CD4-positive, alpha-beta T cell treated with Interleukin-15 for 4 hours (primary cell): ENCODE measurements at places on chromosomes 1 and 21.

DNA sequence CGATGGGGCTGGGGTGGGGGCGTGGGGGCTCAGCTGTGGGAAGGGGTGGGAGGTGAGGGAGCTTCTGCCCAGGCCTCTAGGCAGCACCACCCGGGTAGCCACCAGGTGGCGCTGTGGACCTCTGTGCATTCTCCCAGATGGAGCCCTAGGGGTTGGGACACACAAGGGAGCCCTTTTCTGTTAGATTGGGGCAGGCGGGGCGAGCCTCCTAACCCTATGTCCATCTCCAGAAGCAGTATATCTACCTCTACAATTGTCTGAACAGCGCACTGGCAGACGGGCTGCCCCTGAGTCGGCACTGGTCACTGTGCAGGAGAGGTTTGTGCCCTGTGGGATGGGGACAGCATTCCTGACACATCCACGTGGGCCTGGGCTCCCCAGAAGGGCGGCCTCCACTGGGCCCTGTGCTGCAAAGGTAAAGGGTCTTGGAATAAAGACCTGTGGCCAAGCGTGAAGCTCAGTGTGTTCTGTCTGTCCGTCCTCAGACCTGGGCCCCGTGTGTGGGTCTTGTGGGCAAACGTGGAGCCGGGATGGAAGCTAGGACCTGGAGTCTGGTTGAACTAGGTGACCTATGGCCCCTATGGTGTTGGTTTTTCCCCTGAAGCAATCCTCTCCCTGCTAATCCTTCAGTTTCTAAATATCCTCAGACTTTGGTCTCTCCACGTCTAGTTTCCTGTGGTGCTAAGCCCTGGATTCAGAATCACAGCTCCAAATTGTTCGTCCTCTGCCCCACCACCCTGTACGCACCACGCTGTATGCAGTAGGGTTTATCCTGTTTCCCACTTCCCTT, 4.4 kb upstream of the LGR6 start:
- DNase-seq, result peak; percentile 71

GRCh38 chr1:245589316-245589715, 434.5 kb downstream of the KIF26B start:
- no peak for DNase-seq

- no peak for DNase-seq
Measured at GRCh38 chr1:116686723-116687352, 19.3 kb upstream of the IGSF3 start.

GRCh38 chr1:99106274-99106673, 101.6 kb upstream of the PLPPR5 start:
- no peak for DNase-seq

- no peak for DNase-seq
Measured at GRCh38 chr1:55578646-55579045, 363.5 kb upstream of the USP24 start.

- peak; percentile 90 for DNase-seq
Measured at GRCh38 chr1:161182214-161182613, 4.9 kb upstream of the B4GALT3 start.

- no peak for DNase-seq
Measured at GRCh38 chr1:203858055-203858454, 3.3 kb upstream of the SNRPE start.

GRCh38 chr1:93607814-93608186, 73.8 kb downstream of the BCAR3 start:
- no peak for DNase-seq

DNA sequence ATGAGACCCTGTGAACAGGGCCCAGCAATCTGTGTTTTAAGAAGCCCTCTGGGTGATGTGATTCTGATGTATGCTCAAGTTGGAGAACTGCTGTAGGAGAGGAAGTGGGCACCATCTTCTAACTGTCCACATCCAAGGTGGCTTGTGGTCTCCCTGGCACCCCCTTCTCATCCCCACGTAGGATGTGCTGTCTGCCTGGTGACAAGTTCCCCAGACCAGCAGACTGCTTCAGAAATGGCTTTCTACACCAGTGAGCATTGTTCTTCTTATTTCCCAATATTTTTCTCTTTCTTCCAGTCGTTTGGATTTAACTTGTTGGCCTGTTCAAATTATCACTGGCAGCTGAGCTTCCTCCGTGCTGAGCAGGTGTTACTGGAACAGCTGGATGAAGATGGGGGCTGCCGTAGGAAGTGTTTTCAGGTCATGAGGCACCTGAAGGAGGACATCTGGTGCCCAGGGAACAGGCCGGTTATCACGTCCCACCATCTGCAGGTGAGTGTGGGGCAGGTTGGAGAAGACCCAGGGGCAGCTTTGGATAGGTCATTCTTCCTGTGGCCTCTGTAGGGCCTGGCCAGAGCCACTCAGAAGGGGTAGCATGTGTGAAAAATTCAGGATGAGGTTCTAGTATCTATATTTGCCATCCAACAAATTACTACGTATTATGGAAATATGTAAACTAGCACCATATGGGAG, 16.8 kb downstream of the MAB21L3 start:
- no peak for DNase-seq

DNA sequence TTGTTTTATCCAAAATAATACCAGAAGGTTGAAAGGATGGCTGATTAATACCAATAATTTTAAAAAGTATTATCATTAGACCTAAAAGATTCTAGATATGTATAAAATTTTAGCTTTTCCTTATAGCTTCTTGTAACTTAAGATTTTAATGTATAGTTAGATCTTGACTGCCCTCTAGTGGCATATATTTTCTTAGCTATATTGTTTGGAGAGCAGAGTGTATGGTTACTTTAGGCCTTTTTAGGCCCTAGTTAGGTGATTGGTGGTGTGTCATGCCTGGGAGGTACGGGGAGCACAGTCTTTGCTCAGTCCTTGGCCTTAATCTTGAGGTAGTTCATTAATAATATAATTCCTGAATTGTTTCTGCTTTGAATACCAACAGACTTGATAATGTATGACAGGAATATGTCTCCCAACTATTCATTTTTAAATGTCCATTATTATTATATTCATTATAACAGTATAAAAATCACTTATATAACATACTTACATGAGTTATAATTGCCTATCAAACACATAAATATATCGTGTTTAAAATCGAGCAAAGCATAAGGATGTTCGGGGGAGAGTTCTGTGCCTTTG, 328.4 kb downstream of the ZP4 start:
- DNase-seq, result peak; percentile 61

DNA sequence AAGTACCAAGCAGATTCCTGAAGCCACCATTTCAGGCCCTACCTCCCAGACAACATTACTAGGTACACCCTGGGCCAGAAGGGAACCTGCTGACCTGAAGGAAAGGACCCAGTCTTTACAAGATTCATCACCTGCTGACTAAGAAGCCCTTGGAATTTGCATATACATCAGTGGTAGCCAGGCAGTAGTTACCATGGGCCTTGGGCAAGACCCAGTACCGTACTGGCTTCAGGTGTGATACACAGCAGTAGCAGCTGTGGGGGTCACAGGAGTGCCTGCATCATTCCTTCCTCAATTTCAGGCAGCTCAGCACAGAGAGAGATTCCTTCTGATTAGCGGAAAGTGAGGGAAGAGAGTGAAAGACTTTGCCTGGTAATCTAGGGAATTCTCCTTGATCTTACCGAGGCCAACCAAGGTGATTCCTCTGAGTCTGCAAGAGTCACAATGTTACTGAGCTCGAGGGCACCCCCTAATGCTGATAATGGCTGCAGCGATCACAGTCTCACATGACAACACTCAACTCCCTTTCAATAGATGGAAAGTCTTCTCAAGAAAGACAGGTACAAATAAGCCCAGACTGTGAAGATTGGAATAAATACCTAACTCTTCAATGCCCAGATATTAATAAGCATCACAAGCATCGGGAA, 22.0 kb upstream of the UHMK1 start:
- DNase-seq, result no peak

DNA sequence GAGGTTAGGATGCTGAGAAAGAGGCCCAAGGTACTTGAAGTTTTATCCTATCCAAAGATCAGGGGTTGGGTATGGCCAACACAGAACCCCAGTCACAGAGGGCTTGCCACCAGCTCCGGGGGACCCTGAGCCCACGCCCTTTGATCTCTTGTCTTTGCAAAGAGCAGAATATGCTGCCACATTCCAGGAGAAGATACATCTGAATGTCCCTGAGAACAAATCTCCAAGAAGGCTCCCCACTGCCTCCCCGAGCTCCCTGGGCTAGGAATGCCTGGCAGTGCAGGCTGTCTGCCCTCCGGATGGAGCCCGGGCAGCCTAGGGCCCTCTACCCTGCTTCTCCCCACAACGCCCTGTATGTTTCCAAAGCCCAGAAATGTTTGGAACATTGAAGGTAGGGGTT, 49.2 kb downstream of the AJAP1 start:
- DNase-seq, result no peak

- DNase-seq, result no peak
Measured at GRCh38 chr1:9782897-9783296, 40.9 kb downstream of the CLSTN1 start.

- DNase-seq, result no peak
Measured at GRCh38 chr1:69055194-69055593, 512.5 kb upstream of the LRRC7 start.

GRCh38 chr1:93874025-93874651, 4.9 kb downstream of the DNTTIP2 start:
- DNase-seq, result peak; percentile 27

- no peak for DNase-seq
Measured at GRCh38 chr1:186899977-186900376, 71.2 kb downstream of the PLA2G4A start.

GRCh38 chr1:174692313-174692712, 244.5 kb downstream of the GPR52 start:
- DNase-seq, result no peak

DNA sequence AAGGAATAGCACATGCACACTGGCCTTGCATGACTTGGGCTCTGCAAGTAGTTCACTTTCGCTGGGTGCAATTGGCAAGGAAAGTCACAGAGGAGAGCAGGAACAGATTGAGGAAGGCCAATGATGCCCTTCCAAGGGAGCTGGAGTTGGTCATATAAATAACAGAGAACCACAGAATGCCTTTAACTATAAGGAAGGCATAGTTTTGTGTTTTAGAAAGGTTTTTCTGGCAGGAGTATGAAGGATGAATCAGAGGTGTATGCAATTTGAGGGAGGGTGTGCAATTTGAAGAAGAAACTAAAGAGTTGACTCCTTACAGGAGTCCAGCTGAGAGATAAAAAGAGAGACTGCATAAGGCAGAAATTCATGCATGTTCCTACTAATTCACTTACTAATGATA, 112.1 kb downstream of the PHTF1 start:
- no peak for DNase-seq

- peak; percentile 3 for DNase-seq
Measured at GRCh38 chr21:41663805-41664788, 102.8 kb downstream of the RIPK4 start.

DNA sequence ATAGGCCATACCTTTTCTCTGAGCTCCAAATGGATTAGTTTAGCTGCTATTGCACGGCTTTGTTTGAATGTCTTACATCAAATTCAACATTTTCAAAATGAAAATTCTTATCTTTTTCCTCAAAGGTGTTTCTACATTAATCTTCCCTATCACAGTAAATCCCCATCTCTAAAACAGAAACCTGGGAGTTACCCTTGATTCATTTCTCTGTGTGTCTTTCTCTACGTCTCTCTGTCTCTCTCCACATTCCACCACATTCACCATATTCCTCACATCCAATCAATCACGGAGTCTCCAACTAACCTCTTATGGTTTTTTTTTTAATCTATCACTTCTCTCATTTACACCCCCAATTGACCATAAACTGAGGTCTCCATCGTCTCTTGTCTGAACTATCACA, 24.1 kb downstream of the PTGER3 start:
- DNase-seq, result no peak

DNA sequence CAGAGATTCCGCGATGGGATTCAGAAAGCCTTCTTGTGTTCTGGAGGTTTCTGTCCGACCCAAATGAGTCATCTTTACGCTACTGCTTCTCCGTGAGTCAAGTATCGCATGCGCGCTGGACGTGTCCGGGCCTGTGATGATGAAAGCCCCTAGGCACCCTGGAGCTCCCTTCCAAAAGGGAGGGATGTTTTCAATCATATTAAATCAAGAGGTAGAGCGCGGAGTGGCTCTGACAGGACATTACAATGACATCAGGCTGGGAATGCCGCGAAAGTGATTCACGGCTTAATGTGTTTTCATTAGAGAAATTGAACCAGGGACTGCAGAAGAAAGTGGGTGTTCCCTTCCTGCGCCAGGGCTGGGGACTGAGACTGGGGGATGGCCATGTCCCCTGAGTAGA, 48.5 kb downstream of the AJAP1 start:
- no peak for DNase-seq
